ENCODE measurements at places on chromosomes 4 and X.

GRCh38 chr4:146834263-146835034, 111.2 kb downstream of the TTC29 start:
- no peak for DNase-seq

GRCh38 chr4:102143433-102143832, 201.8 kb downstream of the SLC39A8 start:
- DNase-seq: no peak

GRCh38 chr4:8315435-8316250, 46.1 kb downstream of the HTRA3 start:
- DNase-seq: peak; percentile 79

DNA sequence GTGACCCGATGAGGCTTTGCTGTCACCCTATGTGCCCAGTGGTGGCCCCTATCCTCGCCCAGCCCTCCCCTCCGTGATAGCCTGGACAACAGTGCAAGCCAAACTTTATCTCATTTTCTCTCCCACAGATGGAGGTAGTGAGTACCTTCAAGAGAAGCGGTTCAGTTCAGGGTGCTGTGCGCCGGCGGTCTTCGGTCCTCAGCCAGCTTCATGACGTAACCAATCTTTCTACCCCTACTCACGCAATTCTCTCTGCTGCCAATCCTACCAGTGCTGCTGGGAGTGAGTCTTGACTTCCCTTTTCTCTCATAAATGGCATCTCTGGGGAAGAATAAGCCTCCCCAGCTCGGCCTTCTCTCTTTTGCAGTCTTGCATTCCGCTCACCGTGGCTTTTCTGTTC, 29.5 kb downstream of the CCNQ start:
- DNase-seq: no peak

- DNase-seq: no peak
These were observed 40.2 kb upstream of the PPP2R3B start for GRCh38 chrX:426881-427280.

DNA sequence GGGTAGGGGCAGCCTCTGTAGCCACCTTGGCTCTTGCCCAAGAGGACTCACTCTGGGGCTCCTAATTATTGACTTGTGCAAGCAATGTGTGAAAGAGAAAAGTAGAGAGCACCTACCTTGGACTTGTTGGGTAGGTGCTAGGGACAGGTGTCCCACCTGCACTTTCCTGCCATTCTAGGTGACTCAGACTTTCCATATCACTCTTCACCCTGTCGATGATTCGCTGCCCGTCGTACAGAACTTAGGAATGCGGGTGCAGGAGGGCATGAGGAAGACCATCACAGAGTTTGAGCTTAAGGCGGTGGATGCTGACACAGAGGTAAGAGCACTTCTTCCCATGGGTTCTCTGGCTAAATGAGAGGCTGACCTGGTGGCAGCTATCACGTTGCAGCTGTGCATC, 87.3 kb upstream of the ANXA3 start:
- DNase-seq: no peak

DNA sequence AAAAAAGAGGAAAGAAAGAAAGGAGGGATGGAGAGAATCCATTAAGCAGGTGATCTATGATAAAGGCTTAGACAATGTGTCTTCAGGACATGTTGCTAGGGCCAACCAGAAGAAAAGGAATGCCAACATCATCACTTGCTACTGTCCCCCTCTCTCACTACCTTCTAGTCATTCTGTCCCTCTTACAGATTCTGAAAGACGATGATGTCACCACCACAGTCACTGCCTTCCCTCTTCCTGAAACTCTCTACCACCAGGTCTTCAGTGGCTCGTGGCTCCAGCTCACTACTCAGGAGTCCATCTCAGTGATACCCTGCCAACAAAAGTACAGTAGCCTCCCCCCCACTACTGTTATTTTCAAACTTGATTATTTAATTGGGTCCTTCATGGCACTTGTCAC, 64.0 kb downstream of the KCNIP4 start:
- no peak for DNase-seq

DNA sequence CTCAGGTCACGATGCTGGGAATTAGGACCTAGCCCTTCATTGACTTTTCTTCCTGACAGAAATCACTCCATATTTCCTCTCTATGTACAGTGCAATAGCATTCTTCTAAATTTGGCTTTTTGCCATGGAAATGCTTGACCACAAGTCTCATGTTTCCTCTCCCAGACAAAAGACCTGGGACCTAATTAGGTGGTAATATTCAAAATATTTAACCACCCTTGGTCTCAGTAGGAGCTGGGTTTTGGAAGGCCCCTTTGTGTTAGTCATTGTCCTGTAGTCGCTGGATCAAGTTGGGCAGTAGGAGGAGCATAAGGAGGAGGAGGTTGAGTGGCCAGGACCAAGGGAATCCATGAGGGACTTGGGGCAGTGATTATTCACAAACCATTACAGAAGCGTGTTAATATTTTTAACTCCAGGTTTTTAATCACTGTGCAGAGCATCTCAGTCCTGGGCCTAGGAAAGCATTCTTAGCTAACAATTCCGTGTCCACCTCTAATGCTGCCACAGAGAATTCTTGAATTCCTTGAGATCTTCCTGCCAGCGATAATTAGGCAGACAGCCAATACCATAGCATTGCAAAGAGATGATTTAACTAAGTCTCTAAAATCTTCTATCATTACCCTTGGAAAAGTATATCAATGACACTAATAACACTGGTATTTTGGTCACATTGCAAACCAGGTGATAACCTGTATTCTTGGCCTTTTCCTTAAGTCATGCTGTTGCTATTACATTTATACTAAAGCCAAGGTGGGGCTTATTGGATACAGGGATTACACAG, 25.0 kb upstream of the SHROOM4 start:
- DNase-seq: no peak

GRCh38 chr4:82044141-82044993, 329.4 kb downstream of the HNRNPD start:
- DNase-seq: peak; percentile 45

GRCh38 chrX:115388879-115389278, 99.4 kb downstream of the LUZP4 start:
- DNase-seq: no peak

- DNase-seq: no peak
These were observed 63.4 kb downstream of the LCORL start for GRCh38 chr4:17958181-17958580.

DNA sequence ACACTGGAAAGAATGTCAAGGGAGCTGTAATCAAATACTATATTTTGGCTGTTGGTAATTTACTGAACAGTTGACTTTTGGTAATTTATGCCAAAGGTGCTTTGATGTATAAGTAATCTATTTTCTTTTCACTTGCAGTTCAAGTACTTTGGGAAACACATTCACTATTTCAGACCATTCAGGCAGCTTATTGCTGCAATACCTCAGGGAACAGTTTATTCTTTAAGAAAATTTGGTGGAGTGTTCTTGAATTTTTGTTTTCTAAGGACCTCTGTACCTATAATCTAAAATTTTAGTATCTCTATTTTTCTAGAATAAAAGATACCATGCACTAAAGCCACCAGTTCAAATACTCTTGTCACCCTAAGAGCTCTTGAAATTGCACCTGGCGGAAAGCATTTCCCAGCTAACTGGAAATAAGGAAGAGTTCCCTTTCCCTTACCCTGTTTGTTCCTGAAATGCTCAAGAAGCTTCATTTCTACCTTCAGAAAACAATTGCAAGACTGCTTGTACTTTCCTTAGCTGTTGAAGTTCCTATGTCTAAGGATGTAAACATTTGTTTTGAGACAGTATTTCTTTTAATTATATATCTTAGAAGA, 633.5 kb upstream of the FAT1 start:
- DNase-seq: no peak

GRCh38 chr4:77593101-77593500, 12.5 kb upstream of the CXCL13 start:
- DNase-seq: no peak

- DNase-seq: no peak
These were observed 119.5 kb upstream of the AFF2 start for GRCh38 chrX:148380650-148381561.

GRCh38 chr4:3502941-3503936, 29.0 kb downstream of the LRPAP1 start:
- DNase-seq: no peak

- DNase-seq: no peak
These were observed 637.8 kb downstream of the RAB28 start for GRCh38 chr4:12846368-12846767.

GRCh38 chrX:41526925-41527324, 79.8 kb downstream of the NYX start:
- peak; percentile 80 for DNase-seq

DNA sequence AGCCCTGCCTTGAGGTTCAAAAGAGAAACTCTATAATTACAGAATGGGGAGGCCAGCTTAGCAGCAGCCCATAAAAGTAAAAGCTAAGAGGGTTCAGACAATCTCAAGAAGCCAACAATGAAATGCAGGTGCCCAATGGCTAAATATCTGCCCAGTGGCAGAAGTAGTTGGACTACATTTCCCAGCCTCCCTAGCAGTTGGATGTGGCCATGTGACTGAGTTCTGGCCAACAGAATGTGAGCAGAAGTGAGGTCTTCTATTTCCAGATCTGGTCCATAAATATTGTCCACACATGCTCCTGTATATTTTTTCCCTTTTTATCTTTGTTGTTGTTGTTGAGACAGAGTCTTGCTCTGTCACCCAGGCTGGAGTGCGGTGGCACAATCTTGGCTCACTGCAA, 127.9 kb upstream of the NHS start:
- DNase-seq: no peak

DNA sequence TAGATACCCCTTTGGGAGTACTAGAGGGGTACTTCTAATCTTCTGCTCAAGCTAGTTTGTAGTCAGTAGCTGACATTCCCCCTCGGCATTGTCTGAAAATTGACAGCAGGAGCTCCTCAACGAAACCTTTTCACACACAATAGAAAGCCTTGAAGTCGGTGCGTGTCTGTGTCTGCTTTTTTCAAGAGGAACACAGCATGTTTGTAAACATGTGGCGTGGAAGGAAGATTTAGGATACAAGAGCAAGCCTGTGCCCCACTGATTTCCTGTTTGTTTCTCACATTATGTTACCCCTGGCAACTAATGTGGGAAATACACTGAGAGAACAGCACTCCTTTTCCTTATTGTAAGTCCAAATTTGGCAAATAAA, 252.6 kb downstream of the ANKRD50 start:
- no peak for DNase-seq

DNA sequence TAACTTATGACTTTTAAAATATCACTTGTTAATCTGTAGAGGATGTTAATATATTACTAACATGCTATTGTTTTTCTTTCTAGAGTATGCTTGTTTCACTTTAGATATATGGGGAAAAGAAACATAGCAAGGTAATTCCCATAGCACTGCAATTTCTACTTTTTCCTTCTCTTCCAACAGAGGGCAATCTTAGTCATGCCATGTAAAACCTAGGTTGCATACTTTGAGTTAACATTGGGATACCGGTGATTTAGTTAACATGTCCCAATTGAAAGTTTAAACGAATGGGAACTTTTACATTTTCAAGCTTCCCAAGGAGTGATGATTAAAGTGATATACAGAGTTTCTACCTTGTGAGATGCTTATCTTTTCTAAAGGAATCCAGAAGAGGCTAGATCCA, 89.4 kb upstream of the IL13RA1 start:
- DNase-seq: peak; percentile 9

DNA sequence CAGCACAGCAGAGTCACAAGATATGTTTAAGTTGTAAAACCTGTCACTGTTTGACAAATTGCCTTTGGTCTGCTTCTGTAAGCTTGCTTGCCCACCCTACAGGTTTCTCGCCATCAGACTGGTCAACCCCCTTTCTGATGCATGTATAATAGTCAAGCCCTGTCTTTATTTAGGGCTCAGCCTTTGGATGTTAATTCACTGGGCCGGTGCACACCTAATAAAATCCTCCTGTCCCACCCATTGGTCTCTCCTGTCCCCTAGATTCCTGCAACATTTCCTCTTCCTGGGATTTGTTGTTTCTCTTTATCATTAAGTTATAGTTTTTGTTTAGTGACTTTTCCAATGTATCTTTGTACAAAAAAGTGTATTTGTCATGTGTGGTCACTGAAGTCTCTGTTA, 38.2 kb downstream of the GLUD2 start:
- DNase-seq: no peak
